ENCODE measurements at places on chromosomes 5 and 9.
A peak's percentile ranks its signal among the peaks of the same experiment; 100 is the strongest.

DNA sequence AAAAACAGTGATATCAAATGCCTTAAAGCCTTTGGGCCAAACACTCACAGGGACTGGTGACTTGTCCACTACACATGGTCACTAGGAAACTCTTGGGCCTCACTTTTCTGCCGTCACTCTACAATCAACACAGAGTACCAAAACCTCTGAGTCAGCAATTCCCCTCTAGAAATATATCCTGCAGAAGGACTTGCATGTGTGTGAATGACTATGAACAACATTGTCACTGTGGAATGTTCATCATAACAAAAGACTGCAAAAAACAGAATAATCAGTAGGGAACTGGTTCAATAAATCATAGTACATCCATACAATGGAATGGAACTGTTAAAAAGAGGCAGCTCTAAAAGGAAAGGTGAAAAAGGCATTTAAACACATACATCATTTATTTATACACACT lies 44.1 kb upstream of the SMU1 start:
- DNase-seq = no peak

DNA sequence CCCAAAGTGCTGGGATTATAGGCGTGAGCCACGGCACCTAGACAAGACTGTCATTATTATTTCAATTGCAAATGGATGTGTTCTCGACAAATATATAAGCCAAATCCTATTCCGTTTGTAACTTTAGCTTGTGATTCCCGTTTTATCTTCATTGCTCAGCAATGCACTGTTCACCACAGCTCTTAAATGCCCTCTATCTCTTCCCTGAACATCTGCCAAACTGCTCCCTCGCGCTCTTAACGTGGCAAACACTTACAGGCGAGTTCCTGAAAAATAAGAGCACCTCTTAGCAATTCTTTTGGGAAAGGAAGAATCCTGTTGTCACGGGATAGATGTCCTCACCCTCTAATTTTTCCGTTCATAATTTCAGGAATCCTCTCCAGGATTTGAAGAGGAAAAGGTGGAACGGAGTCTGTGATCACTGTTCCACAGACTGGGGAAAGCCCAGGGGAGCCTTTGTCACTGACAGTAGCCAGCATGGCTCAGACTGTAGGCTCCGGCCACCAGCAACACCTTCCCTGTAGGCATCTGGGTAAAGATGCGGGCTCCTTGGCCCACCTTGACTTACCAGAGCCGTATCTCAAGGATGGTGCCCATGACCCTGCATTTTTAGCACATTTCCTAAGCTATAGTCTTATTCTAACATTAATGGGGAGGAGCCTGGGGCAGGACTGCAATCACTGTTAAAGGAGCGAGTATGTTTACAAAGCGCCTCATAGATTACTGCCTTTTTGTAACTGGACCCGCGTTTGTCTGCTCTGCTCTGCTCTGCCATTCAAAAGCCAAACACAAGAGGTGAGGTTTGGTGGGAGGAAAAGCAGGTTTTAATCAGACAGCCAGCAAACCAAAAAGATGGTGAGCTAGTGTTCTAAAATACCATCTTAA lies 20.2 kb upstream of the GNPDA1 start:
- DNase-seq = no peak

DNA sequence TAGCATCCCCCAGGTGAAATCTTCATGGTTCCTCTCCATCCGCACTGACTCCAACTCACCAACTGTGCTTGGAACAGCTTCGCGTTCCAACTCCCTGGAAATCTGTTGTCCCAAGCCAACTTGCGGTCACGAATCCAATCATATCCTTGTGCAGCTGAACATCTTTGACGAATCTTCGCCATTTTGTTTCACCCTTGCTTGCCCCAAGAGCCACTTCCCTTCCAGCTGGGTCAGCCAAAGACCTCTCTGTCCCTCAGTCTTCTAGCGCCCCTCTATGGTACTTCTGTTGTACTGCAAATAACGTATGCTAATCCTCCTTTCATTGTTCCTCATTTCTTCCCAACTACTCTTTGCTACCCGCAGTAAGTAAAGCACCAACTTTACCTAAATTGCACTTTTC lies 61.0 kb upstream of the TARS1 start:
- peak; percentile 83 for DNase-seq

DNA sequence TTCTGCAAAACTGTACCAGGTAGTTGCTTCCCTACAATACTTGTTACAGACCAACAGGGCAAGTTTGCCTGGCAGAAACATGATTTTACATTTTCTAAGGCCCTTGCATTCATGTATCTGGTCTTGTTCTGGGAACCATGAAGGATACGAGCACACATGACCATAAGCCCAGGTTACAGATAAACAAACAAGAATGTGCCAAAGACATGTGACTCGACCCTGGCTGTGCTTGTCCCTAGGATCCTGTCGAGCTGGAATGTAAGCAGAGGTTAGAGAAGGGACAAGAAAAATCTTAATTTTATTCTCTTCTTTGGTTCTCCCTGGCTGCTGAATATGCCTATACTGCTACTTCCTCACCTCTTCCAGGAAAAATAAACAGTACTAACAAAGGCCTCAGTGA lies 32.5 kb downstream of the PTCH1 start:
- DNase-seq = no peak

GRCh38 chr9:25752398-25752797 lies 74.2 kb upstream of the TUSC1 start:
- DNase-seq = no peak
